ENCODE measurements at places on chromosomes 16 and 17. TPM values are rescaled to one million over a fixed set of nuclear protein-coding genes. Genes with fewer than 3 reads are reported as not detected.

DNA sequence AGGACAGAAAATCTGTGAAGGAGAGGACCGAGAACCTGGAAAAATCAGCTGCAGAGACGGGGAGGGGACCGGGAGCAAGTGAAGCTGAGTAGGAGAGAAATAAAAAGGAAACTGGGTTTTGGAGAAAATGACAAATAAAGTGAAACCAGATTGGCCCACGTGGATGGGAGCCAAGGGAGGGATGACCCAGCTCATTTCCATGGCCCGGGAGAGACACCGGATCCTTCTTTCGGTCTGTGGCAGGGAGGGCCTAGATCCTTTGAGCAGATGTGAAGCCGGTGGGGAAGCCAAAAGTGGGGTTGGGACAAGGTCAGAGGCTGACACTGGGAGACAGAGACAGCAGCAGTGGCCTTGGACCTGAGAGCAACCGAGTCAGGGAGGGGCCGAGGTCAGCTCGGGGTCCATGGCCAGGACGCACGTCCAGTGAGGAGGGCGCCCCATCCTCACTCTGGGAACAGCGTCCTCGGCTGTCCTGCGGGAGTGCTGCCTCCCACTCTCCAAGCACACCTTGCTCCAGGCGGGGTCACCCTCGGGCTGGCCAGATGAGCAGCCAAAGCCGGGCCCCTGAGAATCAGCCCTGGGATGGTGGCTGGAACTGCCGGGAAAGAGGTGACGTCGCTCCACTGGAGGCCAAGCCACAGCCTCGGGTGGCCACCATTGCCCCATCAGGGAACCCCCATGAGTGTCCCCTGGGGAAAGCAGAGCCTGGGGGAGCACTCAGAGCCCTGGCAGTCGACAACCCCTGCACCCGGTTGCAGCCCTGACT is 50.8 kb upstream of the CDR2 start:
- no peak for DNase-seq

Gene CLEC3A
- total RNA-seq = not detected

- DNase-seq = peak; percentile 59
Measured at GRCh38 chr17:75073618-75074047, 14.1 kb upstream of the SLC16A5 start.

- peak; percentile 84 for DNase-seq
Measured at GRCh38 chr17:31842195-31843069, 16.6 kb downstream of the COPRS start.

DNA sequence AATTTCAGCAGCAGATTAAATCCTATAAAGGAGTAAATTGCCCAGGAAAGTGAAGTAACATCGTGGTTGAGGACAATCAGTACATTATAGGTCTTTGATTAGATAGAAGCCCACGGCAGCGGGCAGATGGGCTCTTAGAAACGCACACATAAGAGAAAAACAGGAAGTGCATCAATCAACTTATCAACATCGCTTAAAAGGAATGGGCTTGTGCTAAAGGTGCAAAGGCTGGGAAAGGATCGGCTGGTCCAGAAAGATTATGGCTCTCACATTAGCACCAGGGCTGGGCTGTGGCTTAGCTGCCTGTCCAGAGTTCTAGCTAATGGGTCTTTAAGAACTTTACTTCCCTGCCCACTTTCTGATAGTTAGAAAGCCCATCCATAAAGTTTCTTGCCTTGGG is 292.0 kb upstream of the TNRC6C start:
- DNase-seq = no peak

Gene GRIN2C
- 4.1 TPM for total RNA-seq

Gene PRR15L
- total RNA-seq = not detected

DNA sequence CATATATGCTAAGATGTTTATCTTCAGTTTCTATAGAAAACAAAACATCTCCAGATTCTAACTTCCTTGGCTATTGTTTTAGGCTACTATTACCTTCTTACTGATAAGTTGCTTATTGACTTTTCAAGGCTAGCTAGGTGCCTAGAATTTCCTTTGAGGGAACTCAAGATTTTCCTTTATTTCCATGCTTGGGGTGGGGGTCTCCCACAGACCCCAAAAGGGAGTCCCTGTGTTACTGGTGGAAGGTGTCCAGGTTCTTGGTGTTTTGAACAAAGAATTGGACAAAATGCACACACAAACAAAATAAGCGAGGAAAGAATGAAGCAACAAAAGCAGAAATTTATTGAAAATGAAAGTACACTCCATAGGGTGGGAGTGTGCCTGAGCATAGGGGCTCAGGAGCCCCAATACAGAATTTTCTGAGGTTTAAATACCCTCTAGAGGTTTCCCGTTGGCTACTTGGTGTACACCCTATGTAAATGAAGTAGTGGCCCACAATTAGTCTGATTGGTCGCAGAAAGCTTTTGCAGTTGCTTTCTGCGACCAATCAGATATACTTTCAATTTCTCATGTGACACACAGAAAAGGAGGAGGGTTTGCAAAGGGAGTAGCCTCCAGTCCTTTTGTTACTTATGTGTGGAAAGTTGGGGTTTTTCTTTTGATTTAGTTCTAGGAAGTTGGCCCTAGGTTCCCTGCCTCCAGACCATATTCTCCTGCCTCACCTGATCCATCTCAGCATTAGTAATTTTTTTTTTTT is 67.5 kb downstream of the MARF1 start:
- DNase-seq = no peak

DNA sequence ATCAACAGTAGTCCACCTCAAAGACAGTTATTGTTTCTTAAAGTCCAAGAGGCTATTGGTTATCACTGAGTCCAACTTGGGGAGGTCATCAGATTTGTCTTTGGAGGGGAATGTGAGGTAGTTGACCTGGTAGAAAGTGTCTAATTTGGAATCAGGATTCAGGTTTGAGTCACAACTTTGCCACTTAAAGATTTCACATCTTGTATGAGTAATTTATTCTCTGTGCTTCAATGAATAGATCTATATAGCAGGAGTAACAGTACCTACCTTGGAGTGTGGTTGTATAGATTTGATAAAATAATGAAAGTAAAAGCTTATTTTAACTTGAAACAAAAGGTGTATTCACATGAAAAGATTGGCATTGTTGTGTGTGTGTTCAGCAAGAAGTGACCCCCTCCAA is 119.3 kb upstream of the TBX2 start:
- no peak for DNase-seq

DNA sequence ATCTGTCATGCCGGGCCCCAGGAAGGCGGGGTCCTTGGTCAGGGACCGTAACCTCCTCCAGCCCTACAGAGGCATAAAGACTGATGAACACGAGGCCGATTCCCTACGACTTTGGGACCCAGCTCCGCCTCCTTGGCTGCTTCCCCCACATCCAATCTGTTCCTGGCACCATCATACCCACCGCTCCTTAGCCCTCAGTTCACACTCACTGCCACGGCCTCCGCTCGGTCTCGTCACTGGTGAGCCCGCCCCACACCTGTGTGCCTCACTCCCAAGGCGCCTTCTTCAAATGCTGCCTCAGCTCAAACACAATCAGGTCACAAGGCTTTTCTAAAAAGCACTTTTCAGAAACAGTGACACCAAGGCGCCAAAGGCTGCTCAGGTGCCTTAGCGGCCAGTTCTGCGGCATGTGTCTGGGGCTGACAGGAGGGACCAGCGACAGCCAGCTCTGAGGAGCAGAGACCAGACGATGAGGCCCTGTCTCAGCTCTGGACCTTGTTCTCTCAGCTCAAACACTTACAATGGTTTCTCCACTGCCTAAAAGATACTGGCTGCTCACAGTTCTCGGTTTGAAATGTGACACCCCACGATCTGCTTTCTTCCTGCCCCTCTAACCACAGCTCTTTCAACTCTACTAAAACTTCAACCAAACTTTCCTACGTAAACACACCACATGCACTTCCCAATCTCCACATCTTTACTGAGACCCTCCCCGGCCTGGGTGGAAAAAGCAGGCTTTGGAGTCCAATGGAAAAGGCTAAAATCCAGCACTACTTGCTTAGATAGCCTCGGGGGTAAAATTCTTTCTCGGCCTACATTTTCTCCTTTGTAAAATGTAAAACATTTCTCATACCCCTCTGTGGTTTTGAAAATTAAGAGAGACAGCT is 33.2 kb downstream of the CYB5D2 start:
- peak; percentile 27 for DNase-seq

GRCh38 chr17:6677158-6677831 is 25.7 kb downstream of the C17orf100 start:
- DNase-seq = peak; percentile 29

- DNase-seq = no peak
Measured at GRCh38 chr17:40076591-40076990, 13.8 kb downstream of the THRA start.

Gene CES5A
- not detected for total RNA-seq

Gene PTGES3L
- 10.4 TPM for total RNA-seq

Gene KRT33A
- total RNA-seq = 1.4 TPM

DNA sequence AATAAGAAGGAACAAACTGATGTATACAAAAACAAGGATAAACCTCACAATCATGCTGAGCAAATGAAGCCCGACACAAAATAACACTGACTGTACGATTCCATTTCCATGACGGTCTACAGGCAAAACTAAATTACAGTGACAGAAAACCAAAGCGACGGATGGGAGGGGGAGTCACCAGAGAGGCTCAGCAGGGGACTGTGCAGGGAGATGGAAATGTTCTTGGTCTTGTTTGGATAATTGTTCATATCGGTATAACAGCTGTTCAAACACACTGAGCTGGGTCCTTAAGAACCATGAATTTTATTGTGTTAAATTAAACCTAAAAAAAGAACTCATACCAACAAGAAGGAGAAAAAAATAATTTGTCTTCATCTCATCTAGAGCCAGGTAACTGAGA is 97.8 kb downstream of the NXN start:
- no peak for DNase-seq

Gene PIK3R5
- total RNA-seq = 4.3 TPM

Gene C17orf50
- not detected for total RNA-seq

DNA sequence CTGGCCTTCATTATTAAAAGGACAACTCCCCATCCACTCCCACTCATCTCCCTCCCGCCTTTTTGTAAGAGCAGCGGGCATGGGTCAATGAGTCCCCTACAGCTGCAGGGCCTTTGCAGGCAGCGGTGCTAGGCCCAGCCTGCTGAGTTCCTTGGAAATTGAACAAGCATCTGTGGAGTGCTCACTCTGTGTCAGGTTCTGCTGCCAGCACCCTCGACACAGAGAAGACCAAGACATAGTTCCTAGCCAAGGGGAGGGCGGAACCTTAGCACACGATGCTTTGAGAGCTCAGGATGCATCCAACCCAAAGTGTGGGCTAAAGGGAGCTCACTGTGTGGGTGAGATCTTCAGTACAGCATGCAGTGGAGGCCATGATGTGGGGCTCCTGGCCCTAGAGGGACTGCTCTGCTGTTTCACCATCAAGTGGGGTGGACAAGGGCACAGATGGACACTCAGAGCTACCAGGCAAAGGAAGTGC is 27.6 kb downstream of the RMI2 start:
- DNase-seq = no peak

GRCh38 chr17:77208217-77208808 is 67.5 kb downstream of the SEC14L1 start:
- DNase-seq = peak; percentile 35

Gene KRT40
- total RNA-seq = not detected

DNA sequence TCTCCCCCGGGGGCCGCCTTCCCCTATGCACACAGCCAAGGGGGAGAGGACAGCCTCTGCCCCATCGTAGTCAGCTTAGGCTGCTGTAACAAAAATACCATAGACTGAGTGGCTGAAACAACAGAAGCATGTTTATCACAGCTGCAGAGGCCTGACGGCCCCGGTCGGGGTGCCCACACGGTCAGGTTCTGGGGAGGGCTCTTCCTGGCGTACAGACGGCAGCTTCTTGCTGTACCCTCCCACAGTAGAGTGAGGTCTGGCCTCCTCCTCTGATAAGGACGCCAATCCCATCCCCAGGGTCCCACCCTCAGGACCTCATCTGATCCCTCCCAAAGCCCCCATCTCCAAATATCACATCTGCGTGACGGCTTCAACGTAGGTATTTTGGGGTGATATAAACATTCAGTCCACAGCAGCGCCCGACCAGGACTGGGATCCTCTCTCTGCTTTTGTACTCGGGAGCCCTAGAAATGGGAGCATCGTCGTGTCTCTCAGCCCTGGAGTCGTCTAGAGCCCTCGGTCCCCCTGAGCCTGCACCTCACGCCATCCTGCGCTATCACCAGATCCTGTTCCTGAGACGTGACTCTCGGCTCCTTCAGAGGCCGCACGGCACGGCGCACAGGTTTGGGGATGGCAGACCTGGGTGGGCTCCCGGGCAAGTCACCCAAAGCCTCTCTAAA is 67.8 kb downstream of the RPH3AL start:
- no peak for DNase-seq

DNA sequence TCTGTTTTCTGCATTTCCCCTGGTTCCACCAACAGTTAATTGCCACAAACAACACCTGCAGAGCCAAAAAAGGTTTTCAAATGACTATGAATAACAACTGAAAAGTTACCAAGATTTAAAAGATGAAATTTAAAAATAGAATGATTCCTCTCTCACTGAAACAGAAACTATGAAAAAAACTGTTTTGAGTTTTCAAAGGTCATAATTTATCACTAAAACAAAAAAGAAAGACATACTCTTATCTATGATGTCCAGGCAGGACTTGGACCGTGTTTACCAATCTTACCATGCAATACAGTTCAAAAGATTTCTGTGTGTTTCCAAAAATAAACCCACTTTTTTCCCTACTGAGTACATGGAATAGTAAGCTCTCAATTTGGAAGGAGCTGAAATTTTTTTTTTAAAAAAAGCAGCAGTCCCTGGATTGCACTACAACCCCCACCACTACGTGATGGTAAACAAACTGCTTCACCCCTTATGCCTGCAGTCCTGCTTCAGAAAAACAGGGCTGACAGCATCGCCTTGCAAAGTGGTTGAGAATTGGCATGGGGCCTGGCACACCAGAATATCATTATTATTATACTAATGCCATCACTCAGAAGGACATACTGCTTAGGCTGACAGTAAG is 8.5 kb downstream of the TXNDC11 start:
- DNase-seq = no peak

- DNase-seq = no peak
Measured at GRCh38 chr17:81551458-81552243, 502 bp downstream of the FAAP100 start.

Gene MMP28
- total RNA-seq = 113 TPM

- DNase-seq = peak; percentile 22
Measured at GRCh38 chr16:79286646-79287423, 313.7 kb downstream of the MAF start.

Gene SLC39A11
- total RNA-seq = 11.6 TPM

- DNase-seq = peak; percentile 68
Measured at GRCh38 chr17:45771271-45771959, 12.7 kb upstream of the CRHR1 start.

- no peak for DNase-seq
Measured at GRCh38 chr16:3949946-3950342, 69.4 kb upstream of the CREBBP start.

GRCh38 chr17:78793415-78793814 is 11.3 kb upstream of the CYTH1 start:
- no peak for DNase-seq

Measured in umbilical cord (tissue), 2 donors.